LHCN-M2 (cell line): ENCODE measurements at places on chromosomes 5 and 9. TPM values are rescaled to one million over a fixed set of nuclear protein-coding genes. Genes with fewer than 3 reads are reported as not detected.

- peak; percentile 12 for DNase-seq
Observed at GRCh38 chr9:19020886-19021455, 12.0 kb downstream of the SAXO1 start.

- no peak for DNase-seq
Observed at GRCh38 chr5:72539038-72539437, 31.8 kb upstream of the ZNF366 start.

DNA sequence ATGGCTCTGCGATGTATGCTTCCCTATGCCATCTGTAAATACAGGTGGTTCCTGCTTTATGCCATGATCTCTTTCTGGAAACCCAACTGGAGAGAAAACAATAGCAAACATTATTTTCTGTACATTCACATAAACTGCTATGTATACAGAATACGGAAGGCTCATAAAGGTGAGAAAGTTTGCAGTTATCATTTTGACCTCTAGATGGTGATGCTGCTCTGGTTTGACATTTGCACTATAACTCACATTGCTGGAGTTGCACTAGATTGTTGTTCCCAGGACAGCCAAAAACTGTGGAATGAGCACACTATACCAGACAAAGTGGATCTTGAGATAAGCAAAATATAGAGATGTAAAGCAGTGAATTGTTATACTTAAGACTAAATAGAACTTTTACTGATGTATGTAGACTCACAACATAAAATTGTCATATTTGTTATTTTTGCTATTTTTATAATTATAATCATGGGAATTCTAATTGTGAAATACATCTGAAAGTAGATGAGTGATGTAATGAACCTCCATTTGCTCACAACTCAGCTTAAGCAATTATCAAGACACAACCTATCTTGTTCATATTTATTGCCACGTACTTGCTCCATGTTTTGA is 246.5 kb downstream of the PTPRD start:
- DNase-seq: no peak

Gene SPOCK1
- total RNA-seq: 23.2 and 31.4 TPM in 2 replicates

Gene GNA14
- not detected in 2 replicates for total RNA-seq

Gene IFNA21
- not detected in 2 replicates for total RNA-seq

Gene PLPP7
- 19.9 and 22.4 TPM in 2 replicates for total RNA-seq
